Skeletal muscle cell (primary cell): ENCODE measurements at places on chromosomes 4 and X.

- no peak for DNase-seq
These were observed 46.3 kb upstream of the ARHGEF6 start for GRCh38 chrX:136827026-136827425.

GRCh38 chrX:68671221-68671620, 23.8 kb downstream of the STARD8 start:
- DNase-seq = no peak

DNA sequence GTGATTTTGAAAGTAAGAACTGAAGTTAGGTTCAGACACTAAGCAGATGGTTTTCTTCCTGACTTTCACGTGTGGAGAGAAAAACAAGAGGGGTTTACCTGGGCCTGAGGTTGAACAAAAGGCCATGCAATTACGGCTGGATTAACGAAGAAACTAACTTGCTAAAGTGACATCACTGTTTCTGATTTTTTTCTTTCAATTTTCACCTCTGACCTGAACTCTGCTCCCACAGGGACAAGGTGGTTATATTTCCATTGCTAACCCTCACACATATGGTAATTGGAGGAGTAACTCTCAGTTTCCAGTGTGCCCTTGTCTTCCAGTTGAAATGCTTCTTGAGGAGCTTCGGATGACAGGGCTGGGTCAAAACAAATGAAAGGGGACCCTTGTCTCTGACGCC, 38.0 kb downstream of the MSN start:
- no peak for DNase-seq

DNA sequence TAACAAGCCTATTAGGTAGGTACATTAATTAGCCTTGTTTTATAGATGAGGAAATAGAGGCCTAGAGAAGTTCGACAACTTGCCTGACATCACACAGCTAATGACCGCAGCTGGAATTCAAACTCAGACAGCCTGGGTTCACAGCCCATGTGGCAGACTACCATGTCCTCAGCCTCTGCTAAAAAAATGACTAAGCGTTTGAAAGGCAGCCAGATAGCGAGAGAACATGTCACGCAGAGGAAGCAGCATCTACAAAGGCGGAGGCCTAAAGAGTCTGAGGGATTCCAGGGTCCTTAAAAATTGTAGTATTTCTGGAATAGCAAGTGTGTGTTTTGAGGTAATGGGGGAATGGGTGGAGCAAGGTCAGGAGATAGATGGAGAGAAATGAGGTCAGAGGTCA, 33.2 kb upstream of the BMP15 start:
- DNase-seq = no peak
